HCT116 (cell line): ENCODE measurements at places on chromosomes 3 and 15. TPM values are rescaled to one million over a fixed set of nuclear protein-coding genes. Genes with fewer than 3 reads are reported as not detected.

GRCh38 chr15:50939911-50940310, 31.4 kb downstream of the AP4E1 start:
- peaks cover 2% of the 10 kb centered on the region; the same call in 1 of the 2 replicates for H3K4me1 ChIP-seq
- no peak overlapping the region for H3K4me3 ChIP-seq
- no peak overlapping the region for H3K27ac ChIP-seq
- DNase-seq: no peak

- no peaks in the 10 kb centered on the region for H3K36me3 ChIP-seq
- H3K4me1 ChIP-seq: peaks cover 10% of the 10 kb centered on the region; the same call in 1 of the 2 replicates
- DNase-seq: no peak
- no peak overlapping the region for H3K4me3 ChIP-seq
- no peaks in the 10 kb centered on the region for H3K27me3 ChIP-seq
- H3K27ac ChIP-seq: no peak overlapping the region
Measured at GRCh38 chr3:31248563-31248992, 284.1 kb upstream of the STT3B start.

DNA sequence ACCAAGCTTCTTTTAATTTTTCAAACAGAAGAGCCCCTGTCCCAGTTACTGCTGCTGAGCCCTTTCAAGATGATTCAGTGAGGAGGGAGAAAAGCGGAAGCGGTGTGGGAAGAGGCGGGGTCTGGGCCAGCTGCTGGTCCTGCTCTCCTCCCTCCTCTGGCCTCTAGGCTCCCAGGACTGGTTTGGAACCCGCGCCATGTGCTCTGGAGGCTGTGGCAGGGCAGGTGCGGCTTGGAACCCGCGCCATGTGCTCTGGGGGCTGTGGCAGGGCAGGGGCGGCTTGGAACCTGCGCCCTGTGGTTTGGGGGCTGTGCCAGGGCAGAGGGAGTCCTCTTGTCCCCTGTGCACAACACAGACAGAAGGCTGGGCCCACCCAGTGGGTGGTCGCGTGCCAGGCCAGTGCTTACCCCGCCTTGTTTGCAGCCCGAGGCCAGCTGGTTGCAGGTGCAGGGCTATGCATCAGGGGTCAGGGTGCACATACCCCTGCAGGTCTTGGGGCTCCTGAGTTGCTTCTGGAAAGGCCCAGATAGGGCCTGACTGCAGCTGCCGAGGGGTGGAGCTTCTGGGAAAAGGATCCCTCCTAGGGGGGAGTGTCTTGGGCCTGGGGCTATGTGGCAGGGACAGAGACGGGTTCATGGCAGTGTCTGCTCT, 12.2 kb downstream of the ALG1L2 start:
- H3K4me1 ChIP-seq: peaks cover 10% of the 10 kb centered on the region; the same call in 1 of the 2 replicates
- no peaks in the 10 kb centered on the region for H3K27me3 ChIP-seq
- H3K4me3 ChIP-seq: peak overlapping the region; percentile 56
- peak overlapping the region; percentile 72 for H3K27ac ChIP-seq
- H3K36me3 ChIP-seq: no peaks in the 10 kb centered on the region

GRCh38 chr3:172614340-172615274, 91.4 kb upstream of the TNFSF10 start:
- no peaks in the 10 kb centered on the region for H3K27me3 ChIP-seq
- no peak for DNase-seq
- no peak overlapping the region for H3K4me3 ChIP-seq
- H3K36me3 ChIP-seq: no peaks in the 10 kb centered on the region
- no peak overlapping the region for H3K27ac ChIP-seq
- H3K4me1 ChIP-seq: no peaks in the 10 kb centered on the region; the same call in 1 of the 2 replicates

- H3K36me3 ChIP-seq: no peaks in the 10 kb centered on the region
- no peak overlapping the region for H3K27ac ChIP-seq
- H3K4me1 ChIP-seq: no peaks in the 10 kb centered on the region
- H3K27me3 ChIP-seq: no peaks in the 10 kb centered on the region
- no peak for DNase-seq
Measured at GRCh38 chr3:74053970-74054516, 429.3 kb upstream of the PDZRN3 start.

- H3K27me3 ChIP-seq: no peaks in the 10 kb centered on the region
- no peak overlapping the region for H3K4me3 ChIP-seq
- H3K27ac ChIP-seq: no peak overlapping the region
- no peak for DNase-seq
- H3K36me3 ChIP-seq: no peaks in the 10 kb centered on the region
- no peaks in the 10 kb centered on the region for H3K4me1 ChIP-seq
Measured at GRCh38 chr3:148737104-148737530, 39.4 kb downstream of the AGTR1 start.

GRCh38 chr3:174620138-174620537, 239.0 kb upstream of the NAALADL2 start:
- no peak overlapping the region for H3K27ac ChIP-seq
- peak; percentile 15 for DNase-seq
- H3K4me1 ChIP-seq: no peaks in the 10 kb centered on the region
- no peaks in the 10 kb centered on the region for H3K36me3 ChIP-seq

- no peaks in the 10 kb centered on the region for H3K27me3 ChIP-seq
- DNase-seq: no peak
- no peaks in the 10 kb centered on the region for H3K4me1 ChIP-seq
- no peak overlapping the region for H3K27ac ChIP-seq
Measured at GRCh38 chr15:41536866-41537265, 7.2 kb downstream of the RPAP1 start.

DNA sequence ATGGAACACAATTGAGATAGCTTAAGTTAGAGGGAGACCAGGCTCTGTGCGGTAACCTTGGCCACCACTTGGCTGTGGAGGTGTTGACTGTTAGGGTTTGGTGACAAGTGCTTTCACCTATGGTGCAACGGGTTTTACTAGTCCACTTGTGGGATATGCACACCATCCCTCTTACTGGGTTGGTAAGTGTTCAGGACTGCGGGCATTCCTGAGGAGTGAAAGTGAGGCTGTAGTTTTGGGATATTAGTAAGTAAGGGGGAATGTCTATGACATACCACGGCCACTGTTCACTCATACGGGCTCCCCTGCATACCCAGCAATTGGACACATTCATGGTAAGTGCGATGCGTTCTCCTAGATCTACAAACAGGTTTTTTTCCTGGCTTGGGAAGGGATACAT, 8.0 kb upstream of the RAD54L2 start:
- no peak for DNase-seq
- H3K4me1 ChIP-seq: no peaks in the 10 kb centered on the region
- H3K27me3 ChIP-seq: 0 out of 2 replicates have a peak, but pooled peaks cover 6% of the 10 kb centered on the region

DNA sequence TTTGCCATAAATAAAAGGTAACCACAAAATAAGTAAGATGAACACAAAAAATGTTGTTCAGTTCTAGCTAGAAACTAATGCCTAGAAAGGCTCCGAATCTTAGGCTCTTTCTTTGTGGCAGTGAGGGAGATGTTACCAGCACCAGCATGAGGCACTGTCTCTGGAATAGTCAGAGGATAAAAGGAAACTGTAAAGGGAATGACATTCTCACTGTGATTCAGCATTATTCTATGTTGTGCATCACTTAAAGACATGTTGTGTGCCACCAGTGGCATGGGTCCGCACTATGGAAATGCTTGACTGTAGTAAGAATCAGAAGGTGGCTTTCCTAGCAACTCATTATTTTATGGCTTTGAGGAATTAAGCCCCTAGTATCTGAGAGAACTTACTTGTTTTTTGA, 70.8 kb downstream of the SEC22A start:
- no peak overlapping the region for H3K27ac ChIP-seq
- no peak for DNase-seq
- H3K36me3 ChIP-seq: no peaks in the 10 kb centered on the region
- H3K4me1 ChIP-seq: no peaks in the 10 kb centered on the region

DNA sequence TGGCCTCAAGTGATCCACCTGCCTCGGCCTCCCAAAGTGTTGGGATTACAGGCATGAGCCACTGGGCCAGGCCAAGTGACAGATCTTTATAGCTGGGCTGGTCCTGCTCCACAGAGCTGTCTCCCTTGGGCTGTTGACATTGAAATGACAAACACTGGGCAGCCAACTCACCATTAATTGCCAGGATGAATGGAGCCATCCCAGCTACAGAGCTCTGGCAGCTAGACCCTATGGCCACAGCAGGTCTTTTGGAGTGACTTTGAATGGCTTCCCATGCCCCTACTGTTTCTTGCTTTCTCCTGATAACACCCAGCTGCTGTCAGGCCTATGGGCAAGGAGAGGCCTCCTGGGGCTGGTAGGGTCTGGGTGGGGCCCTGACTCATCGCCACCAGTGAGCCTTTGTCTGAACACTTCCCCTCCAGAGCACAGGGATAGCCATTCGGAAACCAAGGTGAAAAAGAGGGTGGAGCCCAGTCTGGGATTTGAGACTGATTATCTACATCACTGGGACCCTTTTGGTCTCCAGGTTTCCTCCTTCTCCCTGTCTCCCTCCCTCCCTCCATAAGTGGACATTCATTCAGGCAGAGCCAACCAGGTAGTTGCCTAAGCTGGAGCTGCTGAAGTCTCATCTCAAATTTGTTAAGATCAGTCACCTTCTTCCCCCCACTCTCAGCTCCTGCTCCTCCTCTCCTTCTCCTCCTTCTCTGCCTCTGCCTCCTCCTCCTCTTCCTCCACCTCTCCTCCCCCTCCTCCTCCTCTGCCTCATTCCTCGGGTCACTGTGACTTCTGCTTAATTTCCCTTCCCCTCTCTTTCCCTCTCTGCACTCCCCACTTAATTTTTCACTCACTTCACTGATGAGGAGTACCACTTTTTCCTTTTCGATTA, 34.0 kb downstream of the BHLHE40 start:
- no peaks in the 10 kb centered on the region for H3K36me3 ChIP-seq
- H3K27ac ChIP-seq: peak overlapping the region; percentile 1; the same call in 1 of the 2 replicates
- H3K27me3 ChIP-seq: no peaks in the 10 kb centered on the region
- peak; percentile 85 for DNase-seq
- peaks cover 38% of the 10 kb centered on the region for H3K4me1 ChIP-seq
- H3K4me3 ChIP-seq: no peak overlapping the region

DNA sequence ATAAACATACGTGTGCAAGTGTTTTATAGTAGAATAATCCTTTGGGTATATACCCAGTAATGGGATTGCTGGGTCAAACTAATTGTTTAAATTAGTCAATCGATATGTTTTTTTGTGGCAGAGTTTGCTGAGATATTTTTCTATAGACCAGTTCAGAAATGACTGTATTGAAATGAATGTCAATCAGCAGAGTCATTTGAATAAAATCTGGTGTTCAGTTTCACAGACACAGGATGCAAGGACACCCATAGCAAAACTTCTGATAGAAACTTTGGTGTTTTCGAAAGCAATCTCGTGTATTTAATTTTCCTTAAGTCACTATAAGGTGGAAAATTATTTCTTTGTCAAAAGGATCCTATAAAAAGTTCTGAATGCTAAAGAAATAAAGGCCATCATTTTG, 434.4 kb downstream of the RAP2B start:
- H3K4me1 ChIP-seq: no peaks in the 10 kb centered on the region
- no peak overlapping the region for H3K4me3 ChIP-seq
- no peak for DNase-seq
- no peaks in the 10 kb centered on the region for H3K36me3 ChIP-seq
- H3K27ac ChIP-seq: no peak overlapping the region
- no peaks in the 10 kb centered on the region for H3K27me3 ChIP-seq

DNA sequence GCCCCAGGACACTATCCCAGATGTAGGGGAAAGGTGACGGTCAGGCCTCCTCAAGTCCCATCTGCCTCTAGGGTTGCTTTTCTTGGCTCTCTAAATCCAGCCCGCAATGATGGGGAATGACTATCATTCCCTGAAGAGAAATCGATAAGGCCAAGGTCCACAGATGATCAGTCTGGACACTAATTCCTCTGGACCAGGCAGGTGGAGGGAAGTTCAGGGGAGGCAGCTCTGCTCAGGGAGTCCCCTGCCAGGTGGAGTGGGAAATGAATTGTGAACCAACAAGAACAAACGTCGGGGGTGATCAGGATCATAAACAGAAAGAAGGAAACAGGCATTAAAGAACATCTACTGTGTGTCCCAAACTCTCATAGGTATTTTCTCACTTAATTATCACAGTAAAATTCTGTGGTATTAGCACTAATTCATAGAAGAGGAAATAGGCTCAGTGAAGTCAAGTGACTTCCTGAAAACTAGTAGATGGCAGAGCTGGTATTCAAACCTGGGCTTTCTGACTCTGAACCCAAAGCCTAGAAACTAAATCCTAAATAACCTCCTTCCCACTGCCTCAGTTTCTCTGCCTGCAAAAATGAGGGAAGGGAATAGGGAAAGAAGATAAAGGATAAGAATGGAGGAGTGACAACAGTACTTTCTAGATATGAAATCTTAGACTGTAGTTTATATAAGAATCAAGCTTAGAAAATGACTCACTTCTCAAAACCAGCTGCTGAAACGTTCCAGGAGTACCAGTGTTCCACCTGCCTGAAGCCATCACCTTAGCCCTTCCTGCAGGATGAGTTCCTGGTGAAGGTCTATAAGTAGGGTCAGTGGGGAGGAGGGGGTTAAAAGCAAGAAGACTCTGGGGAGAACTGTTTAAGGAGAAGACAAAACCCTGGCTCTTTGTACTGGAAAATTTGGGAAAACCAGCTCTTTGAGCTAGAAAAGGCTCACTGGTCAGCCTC, 7.5 kb downstream of the BMF start:
- H3K36me3 ChIP-seq: no peaks in the 10 kb centered on the region
- no peak for DNase-seq
- no peak overlapping the region for H3K27ac ChIP-seq
- peaks cover 71% of the 10 kb centered on the region for H3K4me1 ChIP-seq

DNA sequence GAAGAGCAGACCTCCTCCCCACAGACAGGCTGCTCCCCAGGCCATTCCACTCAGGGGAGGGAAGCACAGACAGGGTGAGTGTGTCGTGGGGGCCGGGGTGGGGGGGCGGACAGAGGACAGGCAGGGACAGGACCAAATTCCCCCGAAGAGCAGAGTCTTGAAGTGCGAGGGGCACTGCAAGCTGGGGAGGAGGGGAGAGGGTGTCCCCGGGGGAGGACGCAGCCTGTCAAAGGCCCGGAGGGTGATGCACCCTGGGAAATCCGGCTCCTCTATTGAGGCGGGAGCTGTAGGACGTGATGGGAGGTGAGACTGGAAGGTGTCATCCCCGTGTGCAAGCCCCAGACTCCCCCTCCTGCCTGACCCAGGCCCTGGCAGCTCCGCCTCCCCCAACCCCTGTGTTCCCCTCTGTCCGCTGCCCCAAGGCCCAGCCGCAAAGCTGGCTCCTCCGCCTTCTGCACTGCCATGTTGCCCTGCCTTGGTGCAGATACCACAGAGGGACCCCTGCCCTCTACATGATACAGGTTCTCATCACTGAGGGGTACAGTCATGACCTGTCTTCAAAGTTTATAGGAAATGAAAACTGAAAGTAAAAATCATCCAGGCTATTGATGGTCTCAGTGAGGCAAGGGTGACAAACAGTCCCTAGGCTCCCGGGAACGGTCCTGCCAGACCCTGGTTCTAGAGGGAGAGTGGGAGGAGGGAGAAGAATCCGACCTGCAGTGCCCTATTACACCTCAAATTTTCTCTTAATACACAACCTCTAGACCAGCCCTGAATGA, 76.3 kb upstream of the IQSEC1 start:
- no peaks in the 10 kb centered on the region for H3K36me3 ChIP-seq
- no peak for DNase-seq
- no peaks in the 10 kb centered on the region; the same call in 1 of the 2 replicates for H3K4me1 ChIP-seq
- no peak overlapping the region for H3K27ac ChIP-seq

The CCDC39 gene
- total RNA-seq: not detected

The DOCK3 gene
- total RNA-seq: 4.2 TPM

The NPAP1 gene
- not detected for total RNA-seq

The GHSR gene
- not detected for total RNA-seq

The PLSCR2 gene
- not detected for total RNA-seq

The KCNH8 gene
- 0.12 TPM for total RNA-seq

The PLIN1 gene
- 0.32 TPM for total RNA-seq
